Activated naive CD4-positive, alpha-beta T cell treated with anti-CD3 and anti-CD28 coated beads, Interleukin-2, amount 50 U/mL, for 72 hours (primary cell): ENCODE measurements at places on chromosomes 1 and 21. TPM values are rescaled to one million over a fixed set of nuclear protein-coding genes. Genes with fewer than 3 reads are reported as not detected.

SLC30A10 gene
- total RNA-seq: not detected

CA6 gene
- 1.7 TPM for total RNA-seq

BGLAP gene
- 4.3 TPM for total RNA-seq

ADGRB2 gene
- total RNA-seq: 1.1 TPM

ATP8B2 gene
- total RNA-seq: 56.1 TPM
